ENCODE measurements at places on chromosomes 12 and 14. TPM values are rescaled to one million over a fixed set of nuclear protein-coding genes. Genes with fewer than 3 reads are reported as not detected.

PRKAB1 gene
- total RNA-seq: 16.8 TPM

DNA sequence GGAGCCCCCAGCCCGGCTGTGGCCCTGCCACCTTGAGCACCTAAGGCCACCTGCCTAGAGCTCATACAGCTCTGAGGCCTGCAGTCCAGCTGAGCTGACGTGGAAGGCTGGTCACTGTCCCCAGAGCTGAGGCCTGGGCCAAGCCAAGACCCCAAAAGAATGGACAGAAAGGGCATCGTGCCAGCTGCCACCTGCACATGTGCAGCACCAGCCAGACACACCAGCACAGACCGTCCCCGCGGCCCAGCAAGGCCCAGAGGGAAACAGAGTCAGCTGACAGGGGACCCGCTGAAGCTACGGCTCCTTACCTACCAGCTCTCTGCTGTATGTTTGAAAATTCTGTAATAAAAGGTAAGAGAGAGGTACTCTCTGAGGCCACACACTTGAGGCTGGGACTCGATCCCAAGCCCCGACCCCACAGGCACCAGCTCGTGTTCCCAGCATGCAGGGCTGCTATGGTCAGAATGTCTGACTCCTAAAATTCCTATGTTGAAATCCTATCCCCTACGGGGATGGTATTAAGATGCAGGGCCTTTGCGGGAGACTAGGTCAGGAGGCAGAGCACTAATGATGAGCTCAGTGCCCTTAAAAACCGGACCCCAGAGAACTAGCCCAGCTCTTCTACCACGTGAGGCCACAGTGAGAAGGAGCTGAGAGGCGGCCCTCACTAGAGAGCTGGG lies 25.4 kb downstream of the BRF1 start:
- DNase-seq: no peak

GRCh38 chr12:89215196-89215595 lies 137.1 kb downstream of the DUSP6 start:
- no peak for DNase-seq

- DNase-seq: no peak
These were observed 164.1 kb downstream of the PHETA1 start for GRCh38 chr12:111204788-111205241.

- DNase-seq: no peak
These were observed 78.4 kb upstream of the GZMB start for GRCh38 chr14:24712374-24712773.
